GM23338 (cell line): ENCODE measurements at places on chromosomes 4 and X. TPM values are rescaled to one million over a fixed set of nuclear protein-coding genes. Genes with fewer than 3 reads are reported as not detected.

TRAM1L1 gene
- total RNA-seq = 1.5 and 2.6 TPM in 2 replicates

ASB9 gene
- total RNA-seq = 0.42 and 2.1 TPM in 2 replicates

NLGN3 gene
- 15.3 and 17.2 TPM in 2 replicates for total RNA-seq

MECP2 gene
- 32.7 and 34.0 TPM in 2 replicates for total RNA-seq

F8 gene
- 1.8 and 2.9 TPM in 2 replicates for total RNA-seq

PLXNA3 gene
- total RNA-seq = 5.4 and 7.0 TPM in 2 replicates

BTK gene
- total RNA-seq = 0.16 and 0.31 TPM in 2 replicates
